ENCODE measurements at places on chromosomes 12 and 14. TPM values are rescaled to one million over a fixed set of nuclear protein-coding genes. Genes with fewer than 3 reads are reported as not detected.
A peak's percentile ranks its signal among the peaks of the same experiment; 100 is the strongest.

GRCh38 chr14:56099081-56099797 is 19.0 kb upstream of the PELI2 start:
- no peaks in the 10 kb centered on the region for H3K36me3 ChIP-seq
- DNase-seq = no peak
- no peak overlapping the region for H3K4me3 ChIP-seq
- H3K4me1 ChIP-seq = no peaks in the 10 kb centered on the region

- no peaks in the 10 kb centered on the region for H3K36me3 ChIP-seq
- peaks cover 50% of the 10 kb centered on the region for H3K4me1 ChIP-seq
- H3K27ac ChIP-seq = peak overlapping the region; percentile 52
- no peaks in the 10 kb centered on the region for H3K27me3 ChIP-seq
- no peak overlapping the region for H3K4me3 ChIP-seq
These were observed 228.6 kb downstream of the ZFP36L1 start for GRCh38 chr14:68564191-68564825.

DNA sequence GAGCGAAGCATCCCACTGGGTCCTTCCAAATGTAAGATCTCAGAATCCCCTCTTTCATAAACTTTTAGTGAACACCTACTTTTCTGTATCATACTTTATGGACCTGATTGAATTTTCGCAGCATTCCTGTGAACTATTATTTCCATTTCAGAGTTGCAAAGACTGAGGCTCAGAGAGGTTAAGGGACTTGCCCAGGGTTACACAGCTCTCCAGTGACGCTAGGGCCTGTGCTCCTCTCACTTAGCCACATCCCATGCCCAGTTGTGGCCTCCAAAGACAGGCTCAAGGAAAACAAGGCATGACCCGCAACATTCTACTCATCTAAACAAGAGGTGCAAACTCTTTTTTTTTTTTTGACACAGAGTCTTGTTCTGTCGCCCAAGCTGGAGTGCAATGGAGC is 25.9 kb upstream of the SPPL3 start:
- no peaks in the 10 kb centered on the region for H3K4me1 ChIP-seq
- H3K36me3 ChIP-seq = no peaks in the 10 kb centered on the region
- no peak overlapping the region for H3K27ac ChIP-seq
- DNase-seq = no peak
- no peak overlapping the region for H3K4me3 ChIP-seq

GRCh38 chr12:63990828-63991547 is 146.5 kb downstream of the SRGAP1 start:
- DNase-seq = no peak
- no peaks in the 10 kb centered on the region for H3K27me3 ChIP-seq
- no peak overlapping the region for H3K27ac ChIP-seq
- no peak overlapping the region for H3K4me3 ChIP-seq
- H3K36me3 ChIP-seq = no peaks in the 10 kb centered on the region

- no peaks in the 10 kb centered on the region for H3K27me3 ChIP-seq
- H3K4me3 ChIP-seq = no peak overlapping the region
- no peak for DNase-seq
- H3K27ac ChIP-seq = no peak overlapping the region
These were observed 164.2 kb upstream of the HMGA2 start for GRCh38 chr12:65660096-65660495.

DNA sequence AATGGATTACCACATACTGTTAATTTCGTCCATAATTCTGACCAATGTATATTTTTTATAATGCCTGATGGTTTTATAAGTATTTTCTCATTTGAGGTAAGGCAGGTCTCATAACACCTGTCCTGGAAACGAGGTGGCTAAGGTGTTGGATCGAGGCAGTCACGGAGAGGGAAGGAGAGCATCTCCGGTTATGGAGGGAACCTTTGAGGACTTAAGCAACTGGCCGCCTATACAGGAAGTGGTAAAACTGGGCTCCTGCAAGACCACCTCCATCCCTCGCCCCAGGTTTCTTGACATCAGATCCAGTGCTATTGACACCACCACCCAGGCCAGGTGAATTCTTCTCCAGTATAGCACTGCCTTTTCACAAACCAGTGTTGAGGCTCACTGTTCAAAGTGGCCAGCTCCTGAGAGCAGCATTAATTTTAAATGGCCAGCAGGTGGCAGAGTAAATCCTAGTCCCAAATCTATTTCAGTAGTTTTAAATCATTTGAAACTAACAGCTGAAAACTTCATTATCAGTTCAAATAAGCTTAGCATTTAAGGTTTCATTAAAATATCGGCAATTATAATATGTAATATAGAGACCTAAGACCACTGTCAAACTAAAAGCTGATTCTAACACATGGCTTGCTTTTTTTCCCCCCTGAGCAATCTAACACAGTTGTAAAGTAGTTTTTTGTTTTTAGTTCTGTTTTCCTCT is 100.8 kb downstream of the PPM1A start:
- no peaks in the 10 kb centered on the region for H3K36me3 ChIP-seq
- no peak overlapping the region for H3K27ac ChIP-seq
- no peaks in the 10 kb centered on the region for H3K4me1 ChIP-seq
- no peaks in the 10 kb centered on the region for H3K27me3 ChIP-seq
- H3K4me3 ChIP-seq = no peak overlapping the region
- peak; percentile 33 for DNase-seq

DNA sequence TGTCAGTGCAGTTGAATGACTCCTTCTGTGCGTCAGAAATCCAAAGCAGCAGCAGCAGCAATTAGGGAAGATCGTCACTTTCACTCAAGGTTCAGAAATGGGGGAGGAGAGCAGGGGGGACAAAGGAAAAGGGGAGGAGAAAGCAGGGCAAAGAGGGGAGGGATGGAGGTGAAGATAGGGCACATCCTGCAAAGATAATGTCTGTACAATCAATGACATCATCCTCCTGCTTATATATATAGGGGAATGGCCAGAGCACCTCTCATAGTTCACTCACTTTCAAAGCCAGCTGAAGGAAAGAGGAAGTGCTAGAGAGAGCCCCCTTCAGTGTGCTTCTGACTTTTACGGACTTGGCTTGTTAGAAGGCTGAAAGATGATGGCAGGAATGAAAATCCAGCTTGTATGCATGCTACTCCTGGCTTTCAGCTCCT is at the start of gene NTS:
Gene NTS, plus strand, starts transcription at position 265 of the 431 bp plus-strand sequence. Its CDS starts 109 bp downstream, at position 374.
- no peaks in the 10 kb centered on the region for H3K36me3 ChIP-seq
- no peaks in the 10 kb centered on the region for H3K4me1 ChIP-seq
- H3K27ac ChIP-seq = no peak within 1 kb of the TSS

DNA sequence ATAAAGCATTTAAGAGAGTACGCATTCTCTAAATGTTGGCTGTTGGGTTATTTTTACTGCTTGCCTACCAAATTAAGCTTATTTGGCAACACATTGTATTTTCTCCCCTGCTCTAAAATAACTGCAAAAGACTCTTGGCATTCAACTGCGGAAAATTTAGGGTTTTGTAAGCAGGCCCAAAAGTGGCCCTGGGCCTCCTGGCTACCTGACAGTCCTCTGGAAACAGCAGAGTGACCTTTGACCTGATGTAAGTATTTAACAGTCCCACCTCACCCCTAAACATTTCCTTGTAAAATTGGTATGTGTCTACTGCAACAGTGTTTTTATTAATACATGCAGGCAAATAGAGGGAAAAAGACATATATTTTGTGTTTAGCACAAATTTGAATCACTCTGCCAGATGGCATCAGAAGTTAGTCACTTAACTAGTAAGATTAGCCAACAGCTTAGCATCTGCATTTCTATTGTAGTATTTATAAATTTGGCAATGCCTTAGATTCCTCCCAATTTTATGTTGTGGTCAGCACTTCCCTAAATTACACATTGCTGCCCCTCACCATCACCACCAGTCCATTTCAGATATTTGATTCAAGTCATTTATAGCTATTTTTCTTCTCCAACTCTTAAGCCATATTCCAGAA is 11.2 kb downstream of the LLPH start:
- DNase-seq = no peak
- no peak overlapping the region for H3K4me3 ChIP-seq
- H3K27me3 ChIP-seq = no peaks in the 10 kb centered on the region
- H3K27ac ChIP-seq = no peak overlapping the region
- peaks cover 22% of the 10 kb centered on the region for H3K36me3 ChIP-seq
- H3K4me1 ChIP-seq = no peaks in the 10 kb centered on the region

DNA sequence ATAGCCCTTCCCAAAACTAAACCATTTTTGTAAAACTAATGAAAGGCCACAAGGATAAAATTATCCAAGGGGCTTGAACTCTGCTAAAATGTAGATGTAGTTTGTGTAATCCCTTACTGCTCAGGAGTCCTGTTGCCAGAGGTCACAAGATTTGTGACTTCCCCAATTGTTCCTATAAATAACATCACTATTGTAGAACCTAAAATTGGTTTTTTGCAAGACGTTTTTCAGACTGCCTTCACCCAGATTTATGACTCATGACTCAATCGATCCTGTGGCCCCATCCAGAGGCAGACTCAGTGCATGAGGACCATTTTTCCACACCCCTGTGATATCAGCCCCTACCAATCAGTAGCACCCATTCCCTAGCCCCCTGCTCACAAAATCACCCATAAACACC is 61.5 kb upstream of the RASSF8 start:
- H3K4me1 ChIP-seq = no peaks in the 10 kb centered on the region
- no peaks in the 10 kb centered on the region for H3K27me3 ChIP-seq

- DNase-seq = no peak
- no peak overlapping the region for H3K27ac ChIP-seq
- no peak overlapping the region for H3K4me3 ChIP-seq
- H3K36me3 ChIP-seq = no peaks in the 10 kb centered on the region
These were observed 52.8 kb upstream of the EML1 start for GRCh38 chr14:99740411-99740810.

DNA sequence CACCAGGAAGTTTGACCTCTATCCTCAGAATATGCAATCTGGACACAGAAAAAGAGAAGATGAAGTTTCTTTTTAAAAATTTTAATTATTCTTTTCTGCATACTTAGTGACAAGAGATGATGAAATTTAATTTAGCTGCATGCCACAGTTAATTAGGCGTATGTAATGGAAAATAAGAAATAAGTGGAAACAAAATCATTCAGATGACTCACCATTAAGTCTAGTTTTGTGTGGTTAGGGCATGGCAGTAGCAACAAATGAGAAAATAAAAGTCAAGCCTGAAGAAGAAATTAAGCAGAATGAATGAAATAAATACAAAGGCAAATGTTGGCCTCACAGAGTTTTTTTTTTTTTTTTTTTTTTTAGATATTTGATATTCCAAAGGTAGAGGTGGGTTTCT is 30.9 kb upstream of the KLRD1 start:
- no peaks in the 10 kb centered on the region for H3K4me1 ChIP-seq
- DNase-seq = no peak
- H3K4me3 ChIP-seq = no peak overlapping the region
- H3K27me3 ChIP-seq = no peaks in the 10 kb centered on the region
- no peaks in the 10 kb centered on the region for H3K36me3 ChIP-seq
- no peak overlapping the region for H3K27ac ChIP-seq

GRCh38 chr12:26172946-26173552 is 22.3 kb upstream of the SSPN start:
- DNase-seq = no peak
- H3K4me3 ChIP-seq = no peak overlapping the region
- no peaks in the 10 kb centered on the region for H3K36me3 ChIP-seq
- no peak overlapping the region for H3K27ac ChIP-seq

GRCh38 chr12:18470251-18470650 is 208.9 kb downstream of the PIK3C2G start:
- no peaks in the 10 kb centered on the region for H3K36me3 ChIP-seq
- H3K27me3 ChIP-seq = no peaks in the 10 kb centered on the region
- DNase-seq = no peak
- no peak overlapping the region for H3K4me3 ChIP-seq
- no peak overlapping the region for H3K27ac ChIP-seq

The DUSP16 gene
- total RNA-seq = 109 TPM

The LAG3 gene
- total RNA-seq = not detected

The GLT1D1 gene
- total RNA-seq = not detected

The LRRIQ1 gene
- total RNA-seq = not detected

The ATXN2 gene
- total RNA-seq = 79.3 TPM

The ELK3 gene
- 10.8 TPM for total RNA-seq

The PPP4R4 gene
- total RNA-seq = 1.2 TPM

The KLHL33 gene
- 0.95 TPM for total RNA-seq

The BDKRB2 gene
- total RNA-seq = 2.1 TPM

The DCAF5 gene
- 43.5 TPM for total RNA-seq

The ANGEL1 gene
- total RNA-seq = 27.2 TPM

Data from adrenal gland (tissue), 19 donors.